ENCODE measurements at places on chromosomes 3 and 15. TPM values are rescaled to one million over a fixed set of nuclear protein-coding genes. Genes with fewer than 3 reads are reported as not detected.

The POMGNT2 gene
- 22.4 TPM for total RNA-seq

The TMEM108 gene
- 1.1 TPM for total RNA-seq

The PLS1 gene
- 0.96 TPM for total RNA-seq

The MESP2 gene
- total RNA-seq = 2.0 TPM

The SERP1 gene
- total RNA-seq = 349 TPM

The ANKRD34C gene
- total RNA-seq = not detected

The RASGRP1 gene
- total RNA-seq = 0.52 TPM

The PAQR5 gene
- total RNA-seq = 1.9 TPM

The SCG5 gene
- 24.4 TPM for total RNA-seq

The ECE2 gene
- not detected for total RNA-seq

The BNC1 gene
- total RNA-seq = 2.3 TPM

The KLHL40 gene
- not detected for total RNA-seq

The CGNL1 gene
- 0.39 TPM for total RNA-seq

The GOLGA8R gene
- total RNA-seq = 0.08 TPM

The RBP2 gene
- not detected for total RNA-seq

The P3H2 gene
- 8.1 TPM for total RNA-seq

The BFSP2 gene
- total RNA-seq = not detected

The THSD4 gene
- 2.6 TPM for total RNA-seq

The CCDC39 gene
- not detected for total RNA-seq

The FEZF2 gene
- total RNA-seq = not detected

The RHOV gene
- total RNA-seq = not detected

The LTF gene
- total RNA-seq = not detected

The SNUPN gene
- total RNA-seq = 27.4 TPM

The PPP1R2 gene
- total RNA-seq = 35.1 TPM

The CFAP100 gene
- not detected for total RNA-seq

The GATM gene
- 0.96 TPM for total RNA-seq

The UBA7 gene
- 39.0 TPM for total RNA-seq

The AGBL1 gene
- not detected for total RNA-seq

The MAPK6 gene
- total RNA-seq = 45.8 TPM

The NIPA2 gene
- 58.8 TPM for total RNA-seq

The IL16 gene
- 2.7 TPM for total RNA-seq

The NTRK3 gene
- total RNA-seq = 0.26 TPM

The ANKUB1 gene
- total RNA-seq = not detected

The ANO10 gene
- 16.0 TPM for total RNA-seq

The TM4SF18 gene
- total RNA-seq = 2.2 TPM

The CD96 gene
- total RNA-seq = 0.13 TPM

The FBXO40 gene
- total RNA-seq = not detected

The PTX3 gene
- 417 TPM for total RNA-seq

The SKIC8 gene
- total RNA-seq = 42.1 TPM

The CCR8 gene
- total RNA-seq = not detected

The PPM1M gene
- 22.4 TPM for total RNA-seq

The ARGFX gene
- total RNA-seq = not detected

The ISY1 gene
- 27.5 TPM for total RNA-seq

The NLGN1 gene
- 1.4 TPM for total RNA-seq

The CHDH gene
- total RNA-seq = under 0.01 TPM

The PHLDB2 gene
- 32.5 TPM for total RNA-seq

The CHRD gene
- total RNA-seq = 0.52 TPM

The FGD5 gene
- total RNA-seq = 0.24 TPM

The CDHR4 gene
- total RNA-seq = not detected

The SPINK8 gene
- not detected for total RNA-seq

The POTEB2 gene
- not detected for total RNA-seq

The BAHD1 gene
- total RNA-seq = 10.5 TPM
